ENCODE measurements at places on chromosomes 2 and 18.
A peak's percentile ranks its signal among the peaks of the same experiment; 100 is the strongest.

GRCh38 chr18:21911551-21911950 is 171.0 kb downstream of the MIB1 start:
- no peak for DNase-seq

- DNase-seq, result no peak
Measured at GRCh38 chr2:241599615-241600014, 37.3 kb downstream of the THAP4 start.

- no peak for DNase-seq
Measured at GRCh38 chr2:54768772-54769428, 45.4 kb downstream of the EML6 start.

- no peak for DNase-seq
Measured at GRCh38 chr18:2480536-2480935, 90.8 kb downstream of the METTL4 start.

GRCh38 chr18:38611036-38611964 is 1045.7 kb upstream of the CELF4 start:
- DNase-seq, result no peak

- DNase-seq, result no peak
Measured at GRCh38 chr2:168584911-168585310, 128.8 kb downstream of the CERS6 start.

DNA sequence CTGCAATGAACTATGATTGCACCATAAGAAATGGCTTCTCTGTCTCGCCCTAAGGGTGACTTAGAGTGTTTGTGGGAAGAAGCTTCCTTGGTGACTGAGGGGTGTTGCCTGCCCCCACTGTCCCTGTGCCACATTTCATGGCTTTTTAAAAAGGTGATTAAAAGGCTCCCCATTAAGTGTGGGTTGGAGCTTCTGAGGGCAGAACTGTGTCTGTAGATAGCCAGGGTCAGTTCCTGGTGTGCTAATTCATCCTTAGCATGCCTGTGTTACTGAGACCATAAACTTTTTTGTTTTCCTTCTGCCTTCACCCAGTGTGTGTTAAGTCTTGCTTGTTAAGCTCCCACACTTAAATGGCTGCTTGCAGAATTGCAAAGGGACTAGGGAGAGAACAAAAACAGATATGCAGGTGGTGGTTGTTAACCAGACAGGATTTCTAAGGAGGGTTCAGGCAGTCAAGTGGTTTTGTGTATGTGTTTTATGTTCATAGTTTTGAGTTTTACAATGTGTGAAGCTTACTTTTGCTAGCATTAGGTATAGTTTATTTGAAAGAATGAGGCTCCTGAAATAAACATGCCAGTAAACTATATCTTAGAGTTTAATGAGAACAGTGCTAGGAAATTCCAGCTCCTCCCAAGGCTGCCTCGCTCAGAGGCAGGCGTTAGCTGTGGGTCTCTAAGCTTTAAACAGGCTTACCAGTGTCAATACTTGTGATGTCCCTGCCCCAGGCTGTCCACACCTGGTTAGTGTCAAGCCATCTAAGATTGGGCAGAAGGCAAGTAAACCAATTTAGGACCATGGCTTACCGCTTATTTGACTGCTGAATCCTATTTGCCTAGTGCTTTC is 14.5 kb downstream of the CERS6 start:
- DNase-seq, result no peak

DNA sequence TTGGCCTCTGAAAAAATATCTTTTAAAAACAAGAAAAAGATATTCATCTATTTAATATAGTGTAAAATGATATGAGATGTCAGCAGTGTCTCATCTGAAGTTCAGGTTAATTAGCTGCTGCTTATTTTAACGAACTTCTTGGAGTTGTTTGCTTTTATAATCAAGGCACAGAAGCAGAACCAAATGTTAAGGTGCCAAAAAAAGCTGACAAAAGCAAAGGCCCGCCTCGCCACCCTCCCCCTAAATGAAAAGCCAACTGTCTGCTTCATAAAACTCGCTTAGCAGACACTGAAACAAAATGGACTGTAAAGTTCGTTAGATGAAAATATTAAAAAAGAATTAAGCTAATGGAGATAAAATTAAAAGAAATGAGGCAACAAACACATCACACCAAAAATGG is 562.6 kb downstream of the ZEB2 start:
- no peak for DNase-seq

DNA sequence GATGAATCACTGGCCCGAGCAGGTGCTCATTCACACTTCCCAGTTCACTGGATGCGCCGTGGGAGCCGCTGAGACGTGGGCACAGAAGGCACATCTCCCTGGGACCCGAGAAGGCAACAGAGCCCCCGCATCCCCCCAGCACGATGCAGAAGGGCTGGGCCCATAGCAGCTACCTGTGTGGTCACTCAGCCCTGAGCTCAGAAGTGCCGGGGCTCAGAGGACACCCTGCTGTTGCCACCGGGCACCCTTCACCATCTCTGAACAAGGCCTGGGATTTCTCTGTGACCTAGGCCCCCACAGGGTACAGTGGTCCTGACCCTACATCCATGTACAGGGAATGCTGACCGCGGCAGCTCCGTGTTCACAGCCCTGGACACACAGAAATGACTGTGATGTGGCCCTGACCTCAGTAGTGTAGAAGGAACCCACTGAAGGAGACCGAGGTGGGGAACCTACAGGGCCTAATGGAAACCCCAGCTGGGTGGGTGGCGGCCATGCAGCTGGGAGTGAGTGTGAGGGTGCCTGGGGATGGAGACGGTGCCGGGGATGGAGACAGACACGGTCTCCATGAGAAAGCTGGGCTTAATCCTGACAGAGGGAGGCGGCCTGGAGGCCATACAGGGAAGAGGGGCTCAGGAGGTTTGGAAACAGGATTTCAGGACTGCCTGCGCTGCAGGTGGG is 111.9 kb upstream of the OTOS start:
- no peak for DNase-seq

- DNase-seq, result peak; percentile 67
Measured at GRCh38 chr2:32825291-32825712, 121.5 kb upstream of the LTBP1 start.

DNA sequence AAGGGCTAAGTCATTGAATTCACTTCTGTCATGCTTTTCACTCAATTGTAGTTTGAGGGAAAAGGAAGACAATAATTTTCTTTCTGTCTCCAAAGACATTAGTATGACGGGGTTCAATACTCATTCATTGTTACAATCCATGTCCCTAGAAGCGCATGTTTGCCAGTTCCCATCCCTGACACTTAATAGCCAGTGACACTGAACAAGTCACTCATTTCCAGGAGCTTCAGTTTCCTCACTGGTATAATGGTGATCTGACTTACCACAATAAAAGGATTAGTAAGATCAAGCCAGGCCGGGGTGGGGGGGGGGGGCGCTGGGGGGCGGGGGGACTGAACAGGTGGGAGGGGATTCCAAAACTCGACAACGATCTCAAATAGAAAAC is 144.8 kb upstream of the MAP3K20 start:
- no peak for DNase-seq

DNA sequence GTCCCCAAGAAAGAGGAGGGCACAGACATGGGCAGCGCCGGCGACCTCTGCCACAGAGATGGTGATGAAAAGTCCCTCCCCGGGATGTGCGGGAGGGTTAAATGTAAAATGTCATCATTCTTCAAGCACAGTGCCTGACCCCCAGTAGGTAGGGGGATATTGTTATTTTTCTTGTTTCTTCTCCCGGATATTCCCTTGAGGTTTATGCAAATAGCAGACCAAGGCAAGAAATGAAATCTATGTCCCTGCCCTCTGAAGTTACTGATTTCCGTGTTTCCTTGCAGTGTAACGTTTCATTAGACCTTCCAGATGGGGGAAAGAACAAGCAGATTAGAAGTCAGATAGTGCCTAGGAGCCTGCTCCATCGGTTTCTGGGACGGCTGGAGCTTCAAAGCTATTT is 158.3 kb downstream of the KLHL29 start:
- DNase-seq, result no peak

DNA sequence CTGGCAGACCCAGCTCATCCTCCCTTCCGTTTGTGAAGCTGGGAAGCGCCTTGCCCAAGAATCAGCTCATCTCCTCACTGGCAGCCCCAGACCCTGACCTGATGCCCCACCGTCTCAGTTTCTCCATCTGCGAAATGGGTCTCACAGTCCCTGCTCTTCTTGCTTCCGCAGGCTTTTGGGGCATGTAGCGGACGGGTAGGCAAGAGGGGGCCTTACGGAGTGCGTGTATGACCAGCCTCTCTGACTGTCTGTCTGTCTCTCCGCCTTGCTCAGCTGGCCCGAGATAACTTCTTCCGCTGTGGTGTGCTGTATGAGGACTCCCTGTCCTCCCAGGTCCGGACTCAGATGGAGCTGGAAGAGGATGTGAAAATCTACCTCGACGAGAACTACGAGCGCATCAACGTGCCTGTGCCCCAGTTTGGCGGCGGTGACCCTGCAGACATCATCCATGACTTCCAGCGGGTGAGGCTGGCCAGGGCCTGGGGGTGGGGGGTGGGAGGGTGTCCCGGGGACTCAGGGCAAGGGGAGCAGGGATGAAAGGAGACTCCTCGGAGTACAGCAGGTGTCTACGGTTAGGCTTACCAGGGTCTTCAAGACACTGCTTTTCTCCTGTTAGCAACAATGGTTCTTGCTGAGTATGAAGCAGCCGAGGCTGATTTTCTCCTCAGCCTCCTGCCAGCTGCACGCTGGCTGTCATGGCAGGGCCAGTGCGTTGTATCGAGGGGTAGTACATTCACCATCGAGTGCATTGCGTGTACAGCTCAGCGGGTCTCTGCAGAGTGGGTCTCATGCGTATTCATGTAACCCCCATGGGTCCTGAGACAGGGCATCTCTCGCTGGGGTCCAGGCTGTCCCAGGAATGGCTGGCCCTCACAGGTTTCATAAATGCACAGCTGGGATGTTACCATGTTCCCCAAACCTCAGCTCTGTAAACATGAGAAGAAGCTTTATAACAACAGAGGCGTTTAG is 10.9 kb downstream of the ITM2C start:
- DNase-seq, result no peak

GRCh38 chr18:58042826-58043490 is 1.1 kb upstream of the NEDD4L start:
- DNase-seq, result no peak

DNA sequence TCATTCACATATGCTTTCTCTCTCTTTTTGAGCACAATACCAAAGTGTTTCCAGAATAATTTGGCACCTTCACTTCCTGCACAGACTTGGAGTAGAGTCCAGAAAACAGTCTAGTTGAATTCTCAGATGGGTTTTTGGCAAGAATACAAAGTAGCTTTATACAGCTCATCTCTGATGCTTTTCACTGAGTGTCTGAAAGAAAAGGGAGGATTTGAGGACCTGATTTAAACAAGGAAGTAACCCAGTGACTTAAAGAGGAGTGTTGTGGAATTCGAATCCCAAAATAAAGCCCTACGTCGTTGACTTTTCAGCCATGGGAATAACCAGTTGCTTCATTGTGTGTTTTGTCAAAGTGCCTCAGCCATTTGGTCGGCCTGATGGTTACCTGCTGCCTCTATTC is 31.8 kb downstream of the METAP1D start:
- no peak for DNase-seq

DNA sequence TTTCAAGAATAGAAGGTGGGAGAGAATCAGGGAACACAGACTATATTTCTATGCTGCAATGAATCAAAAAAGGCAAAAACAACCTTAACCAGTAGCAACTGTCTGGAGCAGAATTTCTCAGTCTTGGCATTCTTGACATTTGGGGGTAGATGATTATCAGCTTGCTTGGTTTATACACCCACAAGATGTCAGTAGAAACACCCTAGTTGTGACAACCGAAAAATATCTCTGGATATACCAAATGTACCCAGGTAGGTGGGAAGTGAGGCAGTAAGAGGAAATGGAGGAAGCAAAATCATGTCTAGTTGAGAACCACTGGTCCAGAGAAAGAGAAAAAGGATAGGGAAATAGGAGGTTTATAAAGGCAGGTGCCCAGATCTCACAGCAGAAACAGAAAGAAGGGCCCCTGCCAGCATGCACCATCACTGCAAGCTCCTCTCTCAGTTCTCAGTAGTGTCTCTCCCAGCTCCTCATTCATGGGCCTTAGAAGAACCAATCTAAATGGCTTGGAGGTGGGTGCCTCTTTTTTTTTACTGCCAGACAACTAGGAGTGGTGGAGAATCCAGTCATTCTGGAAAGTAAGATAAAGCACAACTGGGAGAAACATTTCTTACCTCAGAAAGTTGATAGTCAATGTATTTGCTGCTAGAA is 50.4 kb downstream of the MBD2 start:
- DNase-seq, result no peak

DNA sequence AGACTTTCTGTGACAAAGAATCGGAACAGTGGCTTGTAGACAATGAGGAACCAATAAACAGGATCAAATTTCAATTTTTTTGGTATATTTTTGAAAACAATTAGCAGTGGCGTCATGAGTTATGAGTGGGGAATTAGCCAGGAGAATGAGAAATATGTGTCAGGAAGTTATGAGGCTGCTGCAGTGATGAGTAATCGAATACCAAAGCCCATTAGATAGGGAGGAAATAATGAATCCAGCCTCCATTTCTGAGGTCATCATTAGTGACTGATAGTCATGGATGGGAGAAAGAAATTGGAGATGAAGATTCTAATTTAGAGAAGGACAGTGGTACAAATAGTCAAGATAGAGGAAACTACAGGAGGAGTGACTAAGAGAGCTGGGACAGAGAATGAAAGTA is 673.1 kb upstream of the VRK2 start:
- no peak for DNase-seq

DNA sequence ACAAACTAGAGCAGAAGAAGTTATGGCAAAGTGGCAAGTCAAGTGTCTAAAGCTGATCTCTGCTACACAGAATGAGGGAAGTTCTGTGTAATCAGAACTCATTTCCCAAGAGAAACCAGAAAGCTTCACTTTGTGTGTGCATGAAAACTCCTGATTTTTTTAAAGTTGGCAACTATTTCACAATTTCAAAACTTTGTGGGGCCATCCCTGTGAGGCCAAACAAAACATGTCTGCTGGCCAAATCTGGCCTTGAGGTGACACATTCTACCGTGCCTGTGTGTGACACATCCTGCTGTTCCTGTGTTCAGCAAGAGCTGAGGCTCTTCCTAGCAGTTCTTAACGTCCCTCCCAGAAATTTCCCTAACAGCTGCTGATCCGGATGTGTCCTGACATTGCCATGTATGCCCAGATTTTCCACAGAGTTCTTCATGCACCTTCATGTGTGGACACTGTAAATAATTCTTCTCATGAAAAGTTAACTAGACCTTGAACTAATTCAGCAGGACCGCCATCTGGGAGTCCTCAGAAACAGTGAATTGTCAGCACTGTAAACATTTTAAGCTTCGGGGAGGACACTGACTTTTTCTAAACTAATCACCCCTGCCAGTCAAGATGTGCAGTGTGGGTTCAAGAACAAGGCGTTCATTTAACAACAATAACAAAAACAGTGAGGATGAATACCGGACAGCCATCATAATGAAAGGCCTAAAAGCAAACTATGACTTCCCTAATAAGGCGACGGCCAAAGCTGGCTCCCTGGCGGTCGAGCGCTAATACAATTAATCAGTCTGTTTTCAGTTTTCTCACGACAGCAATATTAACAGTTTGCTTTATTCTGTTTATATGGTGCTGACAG is 99.0 kb downstream of the PLEKHM3 start:
- peak; percentile 58 for DNase-seq

GRCh38 chr2:15200581-15200980 is 360.6 kb downstream of the NBAS start:
- DNase-seq, result no peak

- no peak for DNase-seq
Measured at GRCh38 chr2:39725401-39725800, 53.7 kb downstream of the THUMPD2 start.

- DNase-seq, result no peak
Measured at GRCh38 chr2:85831735-85832134, 57.1 kb downstream of the ST3GAL5 start.

- DNase-seq, result no peak
Measured at GRCh38 chr2:103003750-103004260, 242.0 kb downstream of the TMEM182 start.
